Cortex of kidney (tissue), 1 donor: ENCODE measurements at places on chromosomes 12 and 14.

DNA sequence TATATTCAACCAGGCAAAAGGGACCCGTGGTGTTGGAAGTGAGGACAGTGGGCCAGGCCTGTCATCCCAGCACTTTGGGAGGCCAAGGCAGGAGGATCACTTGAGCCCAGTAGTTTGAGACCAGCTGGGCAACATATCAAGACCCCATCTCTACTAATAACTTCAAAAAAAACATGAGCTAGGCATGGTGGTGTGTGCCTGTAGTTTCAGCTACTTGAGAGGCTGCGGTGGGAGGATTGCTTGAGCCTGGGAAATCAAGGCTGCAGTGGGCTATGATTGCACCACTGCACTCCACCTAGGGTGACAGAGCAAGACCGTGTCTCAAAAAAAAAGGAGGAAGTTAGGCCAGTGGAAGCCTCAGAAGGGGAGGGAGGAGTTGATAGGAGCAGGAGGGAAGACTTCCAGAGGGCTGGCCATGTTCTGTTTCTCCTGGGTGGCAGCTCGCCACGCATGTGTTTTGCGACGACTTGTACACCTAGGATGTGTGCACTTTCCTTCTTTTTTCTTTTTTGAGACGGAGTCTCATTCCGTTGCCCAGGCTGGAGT, 10.1 kb downstream of the SLC25A29 start:
- DNase-seq = no peak

DNA sequence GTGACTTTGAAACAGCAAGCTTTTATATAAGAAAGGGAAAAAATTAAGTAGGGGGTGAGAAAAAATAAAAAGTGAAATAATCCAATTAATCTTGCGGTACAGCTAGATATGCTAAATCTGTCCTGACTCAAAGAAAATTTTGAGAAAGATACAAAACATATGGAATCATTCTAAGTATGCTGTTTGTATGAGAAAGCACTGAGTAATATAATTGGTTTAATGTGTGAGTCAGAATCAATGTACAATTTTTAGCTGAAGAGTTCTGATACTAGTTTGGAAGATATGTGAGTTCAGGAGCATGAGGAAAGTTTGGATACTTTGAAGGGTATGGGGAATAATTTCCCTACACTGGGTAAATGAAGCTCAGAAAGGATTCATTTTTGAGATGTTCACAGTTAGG, 190.9 kb upstream of the RASSF8 start:
- DNase-seq = no peak

DNA sequence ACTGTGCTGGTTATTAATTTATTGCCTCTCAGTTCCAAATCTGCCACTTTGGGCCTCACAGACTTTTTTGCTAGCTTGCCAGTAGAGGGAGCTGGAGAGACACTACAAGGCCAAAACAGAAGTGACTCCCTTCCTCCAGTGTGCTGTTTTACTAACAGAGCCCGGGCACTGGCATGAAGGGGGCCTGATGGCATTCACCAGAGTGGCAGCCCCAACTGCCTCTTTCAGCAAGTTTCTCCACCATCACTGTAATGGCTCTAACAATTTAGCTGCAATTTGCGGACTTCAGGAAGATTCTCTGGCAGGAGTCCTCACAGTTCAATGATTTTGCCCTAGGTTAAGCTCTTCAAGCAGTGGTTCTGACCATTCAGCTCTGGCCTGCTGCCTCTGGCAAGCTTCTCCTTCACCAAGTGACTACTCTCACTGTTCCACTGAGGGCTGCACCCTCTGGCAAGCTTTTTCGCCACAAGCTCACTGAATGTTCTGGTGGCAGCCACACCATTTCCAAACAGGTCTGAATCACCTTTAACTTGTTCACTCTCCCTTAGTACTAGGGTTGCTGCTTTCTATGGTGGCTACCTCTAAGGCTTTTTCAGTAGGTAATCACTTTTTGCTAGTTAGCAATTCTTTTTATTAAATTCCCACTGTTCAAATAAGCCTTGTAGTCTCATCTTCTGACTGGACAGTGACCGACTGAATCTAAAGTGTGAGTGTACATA, 104.9 kb downstream of the ZC3H14 start:
- DNase-seq = no peak

GRCh38 chr12:58138424-58138823, 197.1 kb downstream of the ATP23 start:
- no peak for DNase-seq

- no peak for DNase-seq
These were observed 133.6 kb downstream of the TTC7B start for GRCh38 chr14:90682615-90683014.
